ENCODE measurements at places on chromosomes 6 and 20.

DNA sequence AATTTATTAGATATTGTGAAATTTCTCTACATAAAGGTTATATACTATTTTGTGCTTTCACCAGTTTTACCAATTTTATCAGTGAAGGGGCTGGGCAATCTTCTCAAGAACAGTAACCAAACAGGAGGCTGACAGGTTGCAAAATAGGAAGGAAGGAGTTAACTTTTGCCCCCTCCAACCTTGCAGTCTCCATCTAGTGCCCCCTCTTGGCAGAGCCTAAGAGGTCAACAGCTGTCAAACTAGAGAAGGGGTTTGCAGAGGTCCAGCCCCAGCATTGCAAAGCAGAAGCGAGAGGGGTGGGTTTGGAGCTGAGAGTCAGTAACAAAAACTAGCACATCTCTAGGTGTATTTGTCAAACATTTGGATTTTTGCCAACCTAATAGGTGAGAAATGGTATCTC is 391.0 kb downstream of the CDC5L start:
- no peak for DNase-seq

DNA sequence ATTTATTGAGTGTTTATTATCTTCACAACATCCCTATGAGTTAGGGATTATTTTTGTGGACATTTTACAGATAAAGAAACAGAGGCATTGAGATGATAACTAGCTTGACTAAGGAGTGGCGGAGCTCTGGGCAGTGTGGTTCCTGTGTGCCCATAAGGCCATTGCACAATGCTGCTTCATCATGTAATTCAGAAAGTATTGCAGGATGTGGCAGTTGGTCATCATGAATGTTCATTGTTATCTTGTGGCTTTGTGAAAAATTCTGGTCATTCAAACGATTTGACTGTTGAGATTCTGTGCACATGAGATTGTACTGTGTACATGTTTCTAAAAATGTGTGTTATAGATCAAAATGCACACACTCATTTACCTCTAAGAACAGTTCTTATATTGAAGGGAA is 150.8 kb downstream of the ESR1 start:
- DNase-seq = peak; percentile 76

- DNase-seq = peak; percentile 87
Observed at GRCh38 chr20:50369225-50370035, 140.8 kb upstream of the PTPN1 start.

- DNase-seq = no peak
Observed at GRCh38 chr6:143333749-143334520, 116.6 kb downstream of the ADAT2 start.
